ENCODE measurements at places on chromosomes 3 and 15.

DNA sequence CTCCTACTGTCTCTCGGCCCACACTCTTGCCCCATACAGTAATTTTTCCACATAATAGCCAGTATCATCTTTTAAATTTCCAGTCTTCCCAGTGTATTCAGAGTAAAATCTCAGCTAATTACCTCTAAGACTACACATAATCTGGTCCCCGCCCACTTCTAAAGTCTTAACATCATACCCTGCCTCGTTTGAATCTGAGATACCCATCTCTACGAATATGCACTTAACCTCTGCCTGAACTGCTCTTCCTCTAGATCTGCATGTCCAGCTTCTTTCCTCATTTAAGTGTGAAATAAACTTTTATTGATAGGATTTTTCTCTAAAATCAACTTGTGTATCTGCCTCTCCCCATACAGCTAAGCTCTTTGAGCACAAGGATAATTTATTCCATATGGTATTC lies 34.6 kb downstream of the COPS2 start:
- no peak for DNase-seq

- no peak for DNase-seq
Observed at GRCh38 chr3:136932978-136933772, 24.6 kb upstream of the IL20RB start.

GRCh38 chr15:69225355-69226022 lies 65.1 kb downstream of the GLCE start:
- no peak for DNase-seq

GRCh38 chr15:39801641-39802309 lies 19.1 kb upstream of the FSIP1 start:
- no peak for DNase-seq

DNA sequence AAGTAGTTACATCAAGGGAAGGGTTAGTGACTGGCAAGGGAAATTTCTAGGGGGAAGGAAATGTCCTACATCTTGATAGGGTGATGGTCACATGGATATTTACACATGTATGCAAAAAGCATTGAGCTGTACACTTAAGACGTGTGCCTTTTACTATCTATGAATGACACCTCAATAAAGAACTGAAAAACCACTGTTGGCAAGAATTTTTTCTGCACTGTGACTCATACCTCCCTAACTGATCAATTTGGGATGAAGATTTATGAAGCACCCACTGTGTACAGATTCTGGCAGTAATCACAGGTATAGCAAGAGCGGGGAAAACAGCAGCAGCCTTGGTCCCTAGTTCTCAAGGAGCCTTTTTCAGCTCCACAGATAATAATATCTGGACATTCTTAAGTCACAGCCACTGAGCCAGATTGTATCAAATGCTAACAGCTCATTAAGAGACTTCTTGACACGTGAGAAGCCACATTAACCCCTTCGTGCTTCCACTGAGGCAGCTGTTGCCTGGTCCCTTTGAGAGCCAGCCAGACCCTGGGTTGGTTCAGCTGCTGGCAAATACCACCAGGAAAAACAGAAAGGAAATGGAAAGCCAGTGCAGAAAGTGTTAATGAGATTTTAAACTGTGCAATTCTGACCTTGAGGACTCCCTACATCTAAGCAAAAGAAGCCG lies 32.0 kb upstream of the GALNT15 start:
- no peak for DNase-seq

Measured in stimulated activated CD4-positive, alpha-beta T cell treated with anti-CD3 and anti-CD28 coated beads, TNF-alpha, amount 100 ng/mL, for 48 hours (primary cell).